ENCODE measurements at places on chromosomes 7 and 10. TPM values are rescaled to one million over a fixed set of nuclear protein-coding genes. Genes with fewer than 3 reads are reported as not detected.
A peak's percentile ranks its signal among the peaks of the same experiment; 100 is the strongest.

The RTKN2 gene
- total RNA-seq, result 1.9 TPM

DNA sequence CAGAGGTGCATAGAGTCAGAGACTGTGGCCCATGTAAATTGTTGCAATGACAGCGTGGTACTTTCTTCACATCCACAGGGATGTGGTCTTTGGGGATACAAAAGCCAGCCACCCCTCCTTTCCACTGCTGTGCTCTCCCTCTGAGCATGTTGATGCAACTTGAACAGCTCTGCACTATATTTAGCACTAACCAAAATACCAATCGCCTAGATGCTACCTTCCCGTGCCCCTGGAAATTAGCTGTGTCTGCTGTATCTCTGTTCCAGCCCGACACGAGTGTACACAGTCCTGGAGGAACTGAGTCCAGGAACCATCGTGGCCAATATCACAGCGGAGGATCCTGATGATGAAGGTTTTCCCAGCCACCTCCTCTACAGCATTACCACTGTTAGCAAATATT is 38.1 kb downstream of the CDHR3 start:
- H3K36me3 ChIP-seq, result no peaks in the 10 kb centered on the region
- H3K4me3 ChIP-seq, result no peak overlapping the region
- no peak for DNase-seq
- H3K27me3 ChIP-seq, result no peaks in the 10 kb centered on the region
- no peaks in the 10 kb centered on the region for H3K4me1 ChIP-seq

DNA sequence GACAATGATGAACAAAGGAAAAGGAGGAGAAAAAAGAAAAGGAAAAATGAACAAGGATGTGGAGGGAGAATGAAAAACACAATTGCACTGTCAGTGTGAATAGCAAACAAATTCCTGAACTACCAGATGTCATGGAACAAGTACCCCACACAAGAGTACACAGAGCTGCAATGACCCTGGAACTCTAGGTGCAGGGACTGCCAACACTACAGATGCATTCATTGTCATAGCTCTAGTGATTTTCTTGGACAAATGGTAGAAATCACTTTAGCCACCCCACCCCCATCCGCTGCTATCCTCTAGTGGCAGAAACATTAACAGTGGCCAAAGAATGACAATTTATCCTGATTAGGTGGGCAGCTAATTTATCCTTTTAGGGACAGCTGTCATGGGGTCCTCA is 3.1 kb downstream of the RNF133 start:
- H3K4me3 ChIP-seq, result no peak overlapping the region
- no peaks in the 10 kb centered on the region for H3K27me3 ChIP-seq
- H3K4me1 ChIP-seq, result no peaks in the 10 kb centered on the region
- DNase-seq, result no peak
- H3K36me3 ChIP-seq, result no peaks in the 10 kb centered on the region

GRCh38 chr10:32112055-32112454 is 55.8 kb upstream of the KIF5B start:
- H3K36me3 ChIP-seq, result no peaks in the 10 kb centered on the region
- H3K27ac ChIP-seq, result no peak overlapping the region
- no peak overlapping the region for H3K4me3 ChIP-seq
- no peak for DNase-seq
- H3K4me1 ChIP-seq, result no peaks in the 10 kb centered on the region
- no peaks in the 10 kb centered on the region for H3K27me3 ChIP-seq

DNA sequence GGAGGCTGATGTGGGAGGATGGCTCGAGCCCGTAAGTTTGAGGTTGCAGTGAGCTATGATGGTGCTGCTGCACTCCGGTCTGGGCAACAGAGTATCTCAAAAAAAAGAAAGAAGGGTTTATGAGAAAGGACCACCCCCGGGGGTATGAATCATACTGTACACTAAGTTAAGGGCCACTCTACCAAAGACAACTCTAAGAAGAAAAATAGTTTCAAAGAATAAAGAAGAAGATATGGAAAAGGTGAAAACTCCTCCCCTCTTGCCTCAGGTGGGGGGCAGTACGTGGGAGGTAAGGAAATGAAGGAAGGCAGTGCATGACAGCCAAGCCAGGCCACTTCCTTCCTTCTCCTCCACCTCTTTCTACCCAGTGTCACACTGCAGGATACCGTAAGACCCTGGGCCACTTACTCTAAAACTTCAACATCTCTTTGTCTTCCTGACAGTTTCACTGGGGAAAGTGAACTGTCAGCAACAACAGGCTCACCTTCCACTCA is 61.3 kb downstream of the PIP4K2A start:
- H3K4me1 ChIP-seq, result peaks cover 60% of the 10 kb centered on the region
- no peaks in the 10 kb centered on the region for H3K36me3 ChIP-seq
- peak overlapping the region; percentile 23 for H3K27ac ChIP-seq
- no peak overlapping the region for H3K4me3 ChIP-seq

All from Peyer's patch (tissue), 4 donors.